ENCODE measurements at places on chromosomes 1 and 21.

DNA sequence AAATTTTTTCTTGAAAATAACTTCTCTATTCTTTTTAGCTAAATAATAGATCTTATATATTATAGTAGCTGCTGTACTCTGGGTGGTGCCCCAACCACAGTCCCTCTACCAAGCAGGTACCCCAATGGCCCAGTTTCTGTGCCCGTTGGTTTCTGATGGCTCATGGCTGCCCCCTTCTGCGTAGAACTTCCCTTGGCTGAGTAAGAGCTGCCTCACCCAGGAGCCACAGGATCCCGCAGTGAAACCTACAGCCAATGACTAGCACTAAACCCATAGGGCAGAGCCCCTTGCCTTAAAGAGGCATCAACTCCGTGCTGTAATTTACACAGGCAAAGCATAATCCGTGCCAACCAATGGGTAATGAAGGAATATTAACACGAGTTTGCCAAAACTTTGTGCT lies 247.5 kb downstream of the USH2A start:
- no peak for DNase-seq

GRCh38 chr1:31154000-31154631 lies 85.6 kb downstream of the NKAIN1 start:
- DNase-seq, result no peak

DNA sequence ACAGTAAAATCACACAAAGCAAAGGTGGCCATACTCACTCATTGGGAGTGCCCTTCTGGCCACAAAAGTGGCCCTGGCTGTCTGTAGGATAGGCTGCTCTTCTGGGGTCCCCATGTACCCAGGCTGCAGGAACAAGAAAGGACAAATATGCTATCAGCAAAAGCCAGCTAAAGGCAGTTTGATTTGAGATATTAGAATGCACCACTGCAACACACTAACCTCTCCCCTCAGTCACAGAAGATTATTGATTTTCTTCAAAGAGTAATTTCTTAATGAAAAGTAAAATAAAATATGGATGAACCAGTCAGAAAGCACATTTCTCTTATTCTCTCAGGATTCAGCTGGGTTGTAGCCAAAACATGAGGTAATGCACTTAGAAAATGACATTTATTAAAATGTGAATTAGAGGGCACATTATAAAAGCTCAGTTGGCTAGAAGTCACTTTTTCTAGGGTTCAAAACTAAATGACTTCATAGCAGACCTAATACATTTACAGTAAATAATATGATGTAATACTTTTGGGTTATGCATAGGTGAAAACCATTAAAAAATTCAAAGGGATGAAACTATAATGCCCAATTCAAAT lies 140.8 kb downstream of the LHX8 start:
- no peak for DNase-seq

DNA sequence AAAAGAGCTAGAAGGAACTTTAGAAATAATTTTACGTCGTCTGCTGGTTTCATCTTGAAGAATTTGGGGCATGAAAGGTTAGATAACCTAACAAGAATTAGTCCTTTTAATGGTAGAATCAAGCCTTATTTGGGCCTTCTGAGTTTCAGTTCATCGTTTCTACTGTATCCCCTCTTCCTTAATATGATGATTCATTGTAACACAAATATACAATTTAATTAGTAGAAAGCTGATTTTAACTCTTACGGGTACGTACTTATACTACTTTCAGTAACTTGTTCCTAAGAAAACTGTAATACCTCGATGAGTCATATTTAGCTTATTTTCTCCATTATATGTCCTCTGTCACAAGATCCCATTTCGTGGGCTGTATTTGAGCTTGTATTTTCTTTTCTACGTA lies 264.7 kb downstream of the RYR2 start:
- DNase-seq, result no peak

GRCh38 chr1:218536296-218536986 lies 191.3 kb downstream of the TGFB2 start:
- DNase-seq, result no peak

GRCh38 chr1:83043244-83043643 lies 955.7 kb downstream of the TTLL7 start:
- DNase-seq, result no peak

Data from stimulated activated CD4-positive, alpha-beta T cell treated with anti-CD3 and anti-CD28 coated beads, Interleukin-1b, Interleukin-23, amount 100 ng/mL, for 4 hours (primary cell).